ENCODE measurements at places on chromosomes 2 and 18. TPM values are rescaled to one million over a fixed set of nuclear protein-coding genes. Genes with fewer than 3 reads are reported as not detected.

Gene COLEC12
- total RNA-seq = 0.38 TPM

Gene GRHL1
- total RNA-seq = 10.1 TPM

Gene ANTXR1
- 19.4 TPM for total RNA-seq

Gene MC5R
- not detected for total RNA-seq

Gene ASB18
- total RNA-seq = not detected

Gene TYW5
- total RNA-seq = 6.8 TPM

Gene TCF23
- total RNA-seq = not detected

Gene PROM2
- 5.9 TPM for total RNA-seq

Gene MROH2A
- not detected for total RNA-seq

Gene MTHFD2
- 209 TPM for total RNA-seq

Gene NOL4
- total RNA-seq = 1.9 TPM

Gene ESCO1
- total RNA-seq = 10.0 TPM

Gene NR4A2
- total RNA-seq = 0.31 TPM

Gene NDUFS1
- 125 TPM for total RNA-seq
